Stimulated activated CD4-positive, alpha-beta T cell treated with anti-CD3 and anti-CD28 coated beads, Interleukin-12 subunit alpha, Interleukin-12 subunit beta, amount 100 ng/mL, for 24 hours (primary cell): ENCODE measurements at places on chromosomes 11 and 22.

- no peak for DNase-seq
Observed at GRCh38 chr11:99522467-99523173, 501.9 kb downstream of the CNTN5 start.

- no peak for DNase-seq
Observed at GRCh38 chr11:71204748-71205664, 47.4 kb downstream of the SHANK2 start.

GRCh38 chr11:134037046-134037908, 31.6 kb upstream of the JAM3 start:
- DNase-seq, result peak; percentile 27

GRCh38 chr11:131235328-131236298, 134.8 kb upstream of the NTM start:
- no peak for DNase-seq

DNA sequence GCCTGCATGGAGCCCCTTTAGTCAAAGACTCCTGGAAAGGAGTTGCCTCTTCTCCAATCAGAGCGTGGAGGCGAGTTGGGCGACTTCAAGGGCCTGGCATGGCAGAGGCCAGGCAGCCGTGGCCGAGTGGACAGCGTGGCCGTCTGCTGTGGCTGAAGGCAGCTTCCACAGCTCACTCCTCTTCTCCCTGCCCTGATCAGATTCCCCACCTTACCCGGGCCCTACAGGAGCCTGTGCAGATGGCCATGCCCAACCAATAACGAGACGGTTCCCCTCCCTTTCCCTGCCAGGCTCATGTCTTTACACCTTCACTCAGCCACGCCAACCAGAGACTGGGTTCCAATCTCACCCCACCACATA, 20.0 kb upstream of the SLC22A12 start:
- no peak for DNase-seq

DNA sequence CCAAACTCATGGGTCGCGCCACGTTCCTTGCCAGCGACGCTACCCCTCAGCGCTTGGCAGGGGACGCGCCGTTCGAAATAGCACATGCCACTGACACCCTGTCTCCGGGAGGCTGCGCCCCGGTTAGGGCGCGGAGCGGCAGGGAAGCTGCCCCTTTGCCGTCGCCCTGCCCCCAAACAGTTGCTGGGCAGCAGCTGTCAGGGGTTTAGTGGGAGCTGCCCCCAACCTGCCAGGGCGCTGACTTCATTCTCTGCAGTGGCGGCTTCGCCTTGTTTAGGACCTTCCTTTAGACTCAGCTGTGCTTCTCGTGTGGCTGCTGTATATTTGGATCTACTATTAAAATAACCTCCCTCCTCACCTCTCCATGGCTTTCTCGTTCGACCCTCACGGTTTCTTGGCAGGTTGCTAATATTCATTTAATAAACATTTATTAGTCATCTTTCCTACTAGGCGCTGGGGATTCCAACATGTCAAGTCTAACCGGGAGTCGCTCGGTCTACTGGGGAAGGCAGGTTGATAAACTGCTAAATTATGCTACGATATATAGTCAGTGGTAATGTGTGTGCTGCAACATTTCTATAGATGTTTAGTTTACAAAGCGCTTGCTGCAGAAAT, 782 bp downstream of the TMEM109 start:
- DNase-seq, result no peak

- no peak for DNase-seq
Observed at GRCh38 chr11:66339162-66339675, 3.0 kb upstream of the RIN1 start.

DNA sequence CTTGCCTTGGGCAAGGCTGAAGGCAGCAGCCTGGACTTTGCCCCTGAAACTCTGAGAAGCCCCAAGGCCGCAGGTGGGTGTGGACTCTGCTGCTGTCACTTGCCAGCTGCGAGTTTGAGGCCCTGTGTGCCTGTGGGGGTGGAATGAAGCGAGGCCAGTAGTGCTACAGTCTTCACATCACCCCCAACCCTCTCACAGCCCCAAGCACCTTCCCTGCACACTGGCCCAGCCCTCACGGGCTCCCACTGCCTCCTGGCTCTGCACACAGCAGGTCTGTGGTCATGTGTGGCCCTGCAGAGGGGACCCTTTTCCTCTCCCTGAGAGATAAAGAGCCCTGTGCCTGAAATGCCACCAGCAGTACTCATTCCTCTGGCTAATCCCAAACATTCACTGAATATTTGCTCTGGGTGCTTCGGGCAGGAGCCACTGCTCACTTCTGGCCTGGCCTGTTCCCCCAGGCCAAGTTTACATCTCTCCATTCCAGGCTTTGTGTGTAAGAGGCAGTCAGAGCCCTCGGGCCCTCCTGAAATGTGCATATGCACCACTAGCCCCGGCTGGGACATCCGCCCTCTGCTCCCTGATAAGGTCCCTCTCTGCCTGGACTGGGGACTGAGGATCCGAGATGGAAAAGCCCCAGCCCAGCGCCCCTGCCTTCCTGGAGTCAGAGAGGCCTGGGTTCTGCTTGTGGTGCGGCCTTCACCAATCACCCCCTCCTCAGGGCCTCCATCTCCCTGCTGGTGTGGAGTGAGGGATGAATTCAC, 17.7 kb downstream of the MGAT3 start:
- DNase-seq, result no peak
